ENCODE measurements at places on chromosomes 5 and 9.
A peak's percentile ranks its signal among the peaks of the same experiment; 100 is the strongest.

GRCh38 chr9:92185096-92185495 lies 69.9 kb upstream of the SPTLC1 start:
- no peak for DNase-seq

GRCh38 chr5:177402271-177403043 lies 2.0 kb upstream of the PFN3 start:
- DNase-seq: peak; percentile 72

GRCh38 chr5:53643445-53643844 lies 83.0 kb downstream of the NDUFS4 start:
- DNase-seq: no peak

GRCh38 chr9:124625087-124625486 lies 117.9 kb upstream of the NR5A1 start:
- no peak for DNase-seq

DNA sequence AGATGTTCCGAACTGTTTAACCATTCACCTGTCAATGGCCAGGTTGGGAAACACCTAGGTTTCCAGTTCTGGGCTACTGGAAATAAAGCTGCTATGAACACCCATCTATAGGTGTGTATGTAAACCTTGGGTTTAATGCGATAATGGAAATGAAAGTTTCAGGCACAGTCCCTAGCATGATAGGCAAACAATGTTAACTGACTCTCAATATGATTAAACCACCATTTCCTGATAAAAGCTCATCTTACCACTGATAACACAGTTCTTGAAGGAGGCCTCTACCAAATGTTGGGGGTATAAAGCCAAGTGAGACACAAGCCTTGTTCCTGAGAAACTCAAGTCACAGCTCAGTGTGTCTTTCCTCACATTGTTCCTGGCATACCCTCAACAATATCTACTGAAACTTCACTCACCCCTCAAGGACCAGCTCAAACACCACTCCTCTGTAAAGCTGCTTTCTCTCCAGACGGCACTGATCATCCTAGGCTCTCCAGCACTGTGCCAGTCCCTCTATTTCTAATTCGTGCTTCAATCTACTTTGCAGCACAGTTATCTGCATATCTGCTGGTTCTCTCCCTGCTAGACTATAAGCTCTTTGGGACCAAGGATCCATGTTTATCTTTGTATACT lies 15.8 kb downstream of the RAB14 start:
- no peak for DNase-seq

DNA sequence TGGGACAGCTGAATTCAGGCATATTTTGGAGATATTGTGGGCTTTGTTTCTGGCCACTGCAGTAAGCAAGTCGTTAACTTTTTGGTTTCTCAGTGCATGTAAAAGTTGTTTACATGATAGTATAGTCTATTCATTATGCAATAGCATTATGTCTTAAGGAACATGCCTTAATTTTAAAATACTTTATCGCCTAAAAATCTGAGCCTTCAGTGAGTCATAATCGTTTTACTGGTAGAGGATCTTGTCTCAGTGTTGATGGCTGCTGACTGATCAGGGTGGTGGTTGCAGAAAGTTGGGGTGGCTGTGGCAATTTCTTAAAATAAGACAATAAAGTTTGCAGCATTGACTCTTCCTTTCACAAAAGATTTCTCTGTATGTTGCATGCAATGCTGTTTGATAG lies 5.1 kb downstream of the SCGB3A1 start:
- DNase-seq: no peak

GRCh38 chr5:140024928-140025327 lies 18.2 kb downstream of the NRG2 start:
- no peak for DNase-seq

DNA sequence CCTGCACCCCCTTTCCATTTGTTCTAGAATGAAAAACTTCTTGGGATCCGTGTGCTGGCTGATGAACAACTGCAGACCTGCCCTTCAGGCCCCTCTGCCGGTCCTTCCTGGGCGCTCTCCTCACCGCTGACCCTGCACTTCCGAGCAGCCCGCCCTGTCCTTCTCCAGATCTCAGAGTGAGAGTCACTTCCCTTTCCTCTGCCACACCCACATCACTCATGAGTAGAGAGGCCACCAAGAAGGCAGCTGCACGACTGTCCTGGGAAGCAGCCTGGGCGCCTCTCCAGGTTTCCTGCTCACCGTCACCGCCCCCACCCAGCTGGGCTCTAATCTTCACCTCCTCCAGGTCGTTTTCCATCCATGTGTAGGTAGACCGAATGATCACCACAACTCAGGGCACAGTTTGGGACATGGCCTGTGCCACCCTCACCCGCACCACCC lies 35.0 kb upstream of the NSMF start:
- no peak for DNase-seq

- no peak for DNase-seq
These were observed 13.5 kb upstream of the MAMDC2 start for GRCh38 chr9:70030156-70030555.

GRCh38 chr5:141919218-141920119 lies 4.2 kb upstream of the DELE1 start:
- DNase-seq: no peak

GRCh38 chr5:150783422-150783928 lies 4.9 kb downstream of the SMIM3 start:
- DNase-seq: peak; percentile 27

DNA sequence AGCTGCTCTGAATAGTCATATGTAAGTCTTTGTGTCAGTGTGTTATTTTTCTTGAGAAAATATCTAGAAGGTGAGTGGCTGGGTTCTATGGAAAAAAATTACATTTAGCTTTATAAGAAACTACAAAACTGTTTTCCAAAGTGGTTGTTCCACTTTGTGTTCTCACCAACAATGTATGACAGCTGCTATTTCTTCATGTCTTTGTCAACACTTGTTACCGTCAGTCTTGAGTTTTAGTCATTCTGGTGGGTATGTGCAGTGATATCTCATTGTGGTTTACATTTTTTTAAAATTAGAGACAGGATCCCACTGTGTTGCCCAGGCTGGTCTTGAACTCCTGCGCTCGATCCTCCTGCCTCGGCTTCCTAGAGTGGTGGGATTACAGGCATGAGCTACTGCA lies 246.4 kb downstream of the PJA2 start:
- no peak for DNase-seq

DNA sequence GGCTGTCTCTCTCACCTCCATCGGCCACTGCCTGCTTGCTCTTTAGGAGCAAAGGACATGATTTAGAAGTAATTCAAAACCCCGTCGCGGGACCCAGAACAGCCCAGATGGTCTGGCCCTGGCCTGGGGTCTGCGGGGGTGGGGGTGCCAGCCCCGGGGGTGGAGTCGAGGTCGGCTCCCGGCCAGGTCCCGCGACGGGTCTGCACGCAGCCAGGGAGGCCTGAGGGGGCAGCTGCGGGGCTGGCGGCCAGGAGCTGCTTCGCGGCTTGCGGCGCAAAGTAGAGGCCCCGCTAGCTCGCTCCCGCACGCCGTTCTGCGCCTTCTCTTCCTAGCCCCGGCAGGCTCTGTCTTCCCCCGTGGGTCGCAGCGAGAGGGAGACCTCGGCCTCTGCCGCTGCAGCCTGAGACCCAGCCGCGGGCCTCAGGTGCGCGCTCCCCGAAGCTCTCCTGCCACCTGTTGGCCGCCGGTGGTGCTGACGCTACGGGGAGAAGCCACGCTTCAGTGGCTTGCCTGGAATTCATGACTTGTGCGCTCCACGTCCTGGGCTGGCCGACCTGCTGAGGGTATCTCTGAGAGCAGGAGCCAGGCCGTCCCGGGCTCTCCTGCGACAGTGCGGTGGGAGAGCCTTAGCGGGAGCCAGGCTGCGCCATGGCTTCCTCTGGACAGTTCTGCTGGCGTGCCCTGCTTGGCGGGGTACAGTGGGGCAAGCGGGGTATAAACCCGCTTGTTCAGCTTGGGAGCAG lies 157.2 kb upstream of the PITX1 start:
- DNase-seq: peak; percentile 81

- no peak for DNase-seq
These were observed 524.2 kb downstream of the GABRG2 start for GRCh38 chr5:162591724-162592123.

DNA sequence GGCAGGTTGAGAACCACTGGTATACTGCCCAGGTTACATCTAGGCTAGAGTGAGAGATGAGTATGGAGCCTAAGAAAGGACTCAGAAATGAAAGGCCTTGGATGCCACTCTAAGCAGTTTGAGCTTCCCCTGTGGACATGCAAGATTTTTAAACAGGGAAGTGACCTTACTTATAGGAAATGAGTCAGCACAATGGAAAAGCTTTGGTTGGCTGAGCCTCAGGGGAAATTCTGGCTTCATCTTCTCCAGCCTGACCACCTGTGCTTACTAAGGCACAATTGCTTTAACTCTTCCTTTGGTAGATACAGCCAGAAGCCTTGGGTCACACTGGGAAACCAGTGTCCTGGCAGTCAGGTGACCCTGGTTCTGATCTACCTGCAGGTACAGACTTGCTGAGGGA lies 380.2 kb upstream of the ZNF462 start:
- DNase-seq: no peak

DNA sequence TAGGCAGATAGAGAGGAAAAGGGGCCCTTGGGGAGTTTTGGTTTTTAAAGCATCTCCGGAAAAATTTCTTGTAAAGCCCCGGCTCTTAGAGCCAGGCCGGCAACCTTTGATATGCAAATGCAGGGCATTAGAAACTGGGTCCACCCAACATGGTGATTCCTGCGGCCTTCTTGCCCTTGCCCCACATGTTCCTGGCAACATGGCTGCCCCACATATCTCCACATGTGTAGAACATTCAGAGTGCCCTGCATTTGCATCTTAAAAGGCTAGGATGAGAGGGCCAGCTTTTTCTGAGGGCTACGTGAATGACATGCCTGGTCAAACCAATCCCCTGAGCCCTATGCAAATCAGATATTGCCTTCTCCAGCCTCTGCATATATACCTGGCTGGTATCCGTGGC lies 5.0 kb upstream of the SNAPC3 start:
- DNase-seq: no peak

GRCh38 chr5:95818181-95819147 lies 4.1 kb downstream of the GLRX start:
- DNase-seq: peak; percentile 66

DNA sequence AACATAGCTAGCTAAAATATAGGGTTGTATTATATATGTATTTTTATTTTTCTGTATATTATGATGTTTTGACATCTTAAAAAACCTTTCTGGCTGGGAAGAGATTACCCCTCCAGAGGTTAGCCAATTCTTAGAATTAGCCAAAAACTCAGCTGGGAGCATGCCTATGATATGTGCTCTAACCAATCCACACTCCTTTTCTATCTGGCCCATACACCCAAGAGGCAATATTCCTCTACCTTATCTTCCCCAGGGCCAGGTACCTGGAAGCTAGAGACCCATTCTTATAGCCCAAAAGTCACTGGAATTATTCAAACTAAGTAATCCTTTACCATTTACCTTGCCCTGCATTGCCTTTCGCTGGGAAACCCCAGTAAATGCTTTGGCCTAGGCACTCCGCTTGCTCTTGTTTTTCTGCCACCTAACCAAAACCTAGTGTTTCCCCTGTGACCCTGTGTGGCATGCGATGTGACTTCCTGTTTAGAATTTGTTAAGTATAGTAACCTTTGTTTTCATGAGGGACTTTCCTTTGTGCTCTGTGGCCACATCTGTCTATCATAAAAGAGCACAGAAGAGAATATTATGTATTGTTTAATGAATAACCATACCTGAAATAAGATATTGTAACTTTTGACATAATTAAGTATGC lies 37.4 kb downstream of the CSNK1G3 start:
- DNase-seq: peak; percentile 73

DNA sequence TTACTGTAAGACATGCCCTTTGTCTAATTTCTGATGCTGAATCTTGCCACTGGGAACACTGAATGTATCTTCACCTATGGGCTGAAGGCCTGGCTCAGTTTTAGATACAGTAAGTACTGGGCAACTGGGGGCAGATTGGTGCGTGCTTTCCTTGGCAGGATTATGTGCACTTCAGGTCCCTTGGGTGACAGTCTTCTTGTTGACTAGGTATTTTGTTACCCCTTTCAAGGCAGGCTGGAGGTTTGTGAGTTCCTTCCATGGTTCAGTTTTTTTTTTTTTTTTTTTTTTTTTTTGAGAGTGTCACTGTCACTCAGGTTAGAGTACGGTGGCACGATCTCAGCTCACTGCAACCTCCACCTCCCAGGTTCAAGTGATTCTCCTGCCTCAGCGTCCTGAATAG lies 7.6 kb downstream of the ZMAT2 start:
- no peak for DNase-seq

- no peak for DNase-seq
These were observed 33.0 kb downstream of the OLFML2A start for GRCh38 chr9:124809741-124810500.

DNA sequence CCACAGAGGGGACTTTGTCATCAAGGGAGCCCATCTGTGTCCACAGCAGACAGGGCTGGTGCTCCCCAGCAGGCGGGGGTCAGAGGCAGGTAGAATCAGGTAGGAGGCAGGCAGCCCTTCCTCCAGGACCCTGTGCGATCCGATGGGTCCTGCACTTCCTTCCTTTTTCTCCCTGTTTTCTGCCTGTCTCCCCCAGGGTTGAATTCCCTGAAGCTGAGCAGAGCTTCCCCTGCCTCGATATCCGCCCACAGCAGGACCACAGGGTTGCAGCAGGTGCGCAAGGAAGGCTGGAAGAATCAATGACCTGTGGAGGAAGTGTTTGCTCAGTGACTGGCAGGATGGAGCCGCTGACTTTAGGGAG lies 69.2 kb downstream of the MRPL36 start:
- DNase-seq: no peak
